ENCODE measurements at places on chromosomes 13 and 19.

- no peak for DNase-seq
Measured at GRCh38 chr13:29543230-29544215, 52.0 kb downstream of the SLC7A1 start.

DNA sequence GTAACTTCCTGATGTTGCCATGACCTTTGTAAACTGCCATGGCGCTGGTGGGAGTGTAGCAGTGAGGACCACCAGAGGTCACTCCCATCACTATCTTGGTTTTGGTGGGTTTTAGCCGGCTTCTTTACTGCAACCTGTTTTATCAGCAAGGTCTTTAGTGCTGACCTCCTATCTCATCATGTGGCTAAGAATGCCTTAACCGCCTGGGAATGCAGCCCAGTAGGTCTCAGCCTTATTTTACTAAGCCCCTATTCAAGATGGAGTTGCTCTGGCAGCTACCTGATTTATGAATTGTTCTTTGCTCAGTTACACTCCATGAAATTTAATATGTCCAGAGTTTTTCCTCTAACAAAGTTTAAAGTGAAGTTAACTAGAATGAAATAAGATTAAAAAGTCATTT, 4.6 kb upstream of the EPS15L1 start:
- no peak for DNase-seq

DNA sequence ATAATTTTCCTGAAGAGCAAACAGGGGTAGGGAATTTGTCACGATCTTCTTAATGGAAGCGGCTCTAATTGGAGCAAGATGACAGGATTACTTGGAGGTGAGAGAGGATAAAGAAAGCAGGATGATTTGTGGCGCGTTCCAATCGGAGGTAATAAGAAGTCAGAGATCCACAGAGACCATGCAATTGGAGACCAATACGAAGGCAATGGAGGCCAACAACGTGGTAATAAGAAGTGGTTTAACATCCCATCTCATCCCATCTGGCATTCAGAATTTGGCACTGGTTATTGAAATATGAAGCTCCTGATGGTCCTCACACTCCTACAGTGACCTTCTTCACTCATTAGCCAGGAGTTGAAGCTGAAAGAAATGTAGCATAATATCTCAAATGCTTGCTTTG, 130.6 kb downstream of the DLEU7 start:
- no peak for DNase-seq

GRCh38 chr13:78657699-78658629, 991 bp downstream of the OBI1 start:
- no peak for DNase-seq

GRCh38 chr19:48650974-48651682, 5.1 kb upstream of the CA11 start:
- DNase-seq = no peak

GRCh38 chr13:109941221-109941620, 154.8 kb upstream of the IRS2 start:
- DNase-seq = no peak

DNA sequence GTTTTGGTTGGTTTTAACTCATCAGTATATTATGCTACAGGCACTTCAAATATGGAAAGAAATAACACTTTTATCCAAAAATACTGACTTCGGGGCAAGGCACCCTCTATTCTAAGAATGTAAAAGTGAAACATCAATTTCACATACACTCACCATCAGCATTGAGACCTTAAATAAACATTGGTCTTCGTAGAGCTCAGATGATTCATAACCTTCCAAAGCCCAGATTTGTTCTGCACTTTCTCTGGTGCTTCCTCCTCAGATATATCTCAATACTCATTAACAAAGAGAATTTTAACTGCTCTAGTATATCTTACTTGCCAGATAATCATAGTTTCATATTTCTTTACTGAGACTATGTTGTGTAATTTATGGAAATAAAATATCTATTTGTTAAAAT, 794.3 kb downstream of the LIG4 start:
- no peak for DNase-seq

GRCh38 chr19:29372461-29372860, 153.3 kb upstream of the VSTM2B start:
- no peak for DNase-seq

- no peak for DNase-seq
Measured at GRCh38 chr19:39813264-39813993, 20.5 kb downstream of the DYRK1B start.

DNA sequence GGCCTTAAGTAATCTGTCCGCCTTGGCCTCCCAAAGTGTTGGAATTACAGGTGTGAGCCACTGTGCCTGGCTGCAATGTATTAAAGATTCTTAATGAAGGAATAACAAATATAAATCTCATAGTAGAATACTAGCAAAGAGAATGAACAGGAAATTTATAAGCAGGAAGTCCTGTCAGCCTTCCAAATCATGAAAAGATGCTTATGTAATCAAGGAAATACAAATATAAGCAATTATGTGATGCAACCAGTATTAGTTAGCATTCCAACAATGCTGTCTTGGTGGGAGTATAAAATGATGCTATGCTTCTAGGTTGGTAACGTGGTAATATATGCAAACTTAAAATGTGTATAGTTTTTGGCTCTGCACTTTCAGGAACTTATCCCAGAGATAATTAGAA, 133.8 kb downstream of the PDS5B start:
- no peak for DNase-seq

GRCh38 chr13:91346062-91346461, 1.4 kb upstream of the MIR17HG start:
- DNase-seq = no peak

- no peak for DNase-seq
Measured at GRCh38 chr19:8158411-8159074, 9.2 kb upstream of the FBN3 start.

GRCh38 chr19:4803736-4804695, 12.5 kb downstream of the FEM1A start:
- DNase-seq = no peak

DNA sequence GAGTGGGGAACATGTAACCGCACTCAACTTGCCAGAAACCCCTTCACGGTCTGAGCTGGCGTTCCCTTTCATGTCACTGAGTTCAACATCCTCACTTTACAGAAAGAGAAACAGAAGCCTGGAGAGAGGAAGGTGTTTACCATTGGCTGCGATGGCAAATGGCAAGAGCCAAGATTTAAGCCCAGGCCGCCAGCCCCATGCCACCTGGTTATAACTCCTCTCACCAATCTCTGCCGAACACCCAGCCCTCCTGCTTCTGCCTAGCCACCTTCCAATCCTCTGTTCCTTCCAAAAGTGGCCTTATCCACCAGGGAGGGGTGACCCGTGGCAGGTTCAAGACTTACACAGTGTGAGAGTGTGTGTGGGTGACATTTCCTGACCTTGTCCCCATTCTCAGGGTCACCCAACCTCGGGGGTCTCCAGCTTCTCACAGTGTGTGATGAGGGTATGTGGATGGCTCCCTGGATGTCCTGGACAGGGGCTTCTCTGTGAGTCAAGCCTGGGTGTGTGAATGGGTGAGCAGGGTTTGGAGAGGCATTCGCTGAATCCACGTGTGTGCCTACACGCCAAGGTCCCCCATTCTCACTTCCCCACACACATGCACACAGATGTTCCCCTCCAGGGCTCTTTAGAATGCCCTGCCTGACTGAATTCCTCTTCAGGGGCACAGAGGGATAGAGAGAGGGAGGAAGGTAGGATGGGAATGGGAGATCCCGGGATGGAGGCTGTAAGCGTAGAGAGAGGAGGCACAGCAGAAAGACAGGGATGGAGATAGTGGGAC, 1.2 kb downstream of the CADM4 start:
- DNase-seq = no peak

DNA sequence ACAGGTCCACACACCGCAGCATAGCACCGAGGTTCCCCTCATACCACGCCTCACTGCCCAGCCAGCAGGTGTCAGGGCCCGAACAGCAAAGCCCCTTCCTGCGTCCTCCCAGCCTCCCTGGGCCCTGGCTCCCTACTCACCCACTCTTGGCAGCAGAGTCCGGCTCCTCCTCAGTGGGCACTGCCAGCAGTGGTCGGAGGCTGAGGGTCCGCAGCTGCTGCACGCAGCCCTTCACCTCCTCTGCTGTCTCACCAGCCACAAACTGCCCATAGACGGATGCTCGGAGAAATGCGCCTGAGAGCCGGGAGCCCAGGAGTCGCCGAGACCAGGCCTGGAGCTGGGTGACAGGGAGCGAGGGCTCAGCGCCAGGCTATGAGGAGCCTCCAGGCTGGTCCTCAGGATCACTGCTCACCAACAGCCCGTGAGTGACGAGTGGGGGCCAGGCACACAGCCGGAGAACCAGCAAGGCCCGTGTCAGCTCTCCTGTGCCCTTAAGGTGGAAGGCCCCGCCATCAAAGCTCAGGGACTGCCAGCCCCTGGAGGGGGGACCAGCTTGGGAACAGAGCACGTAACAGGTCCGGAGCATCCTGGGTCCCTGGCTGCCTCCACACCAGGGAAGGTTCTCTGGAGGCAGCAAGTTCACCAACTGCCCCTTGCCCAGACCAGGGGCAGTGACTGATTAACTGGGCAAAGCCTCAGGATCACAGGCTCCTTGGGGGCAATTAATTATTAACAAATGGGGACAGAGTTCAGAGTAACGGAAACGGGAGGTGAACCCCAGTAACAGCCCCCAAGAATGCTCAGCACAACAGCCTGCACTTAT, at the start of gene PRODH2:
Gene PRODH2, minus strand, starts transcription at position 626 of the 823 bp plus-strand sequence. Its CDS starts 40 bp downstream, at position 586.
- DNase-seq = no peak

- DNase-seq = no peak
Measured at GRCh38 chr13:111388851-111389500, 68.5 kb downstream of the TEX29 start.

DNA sequence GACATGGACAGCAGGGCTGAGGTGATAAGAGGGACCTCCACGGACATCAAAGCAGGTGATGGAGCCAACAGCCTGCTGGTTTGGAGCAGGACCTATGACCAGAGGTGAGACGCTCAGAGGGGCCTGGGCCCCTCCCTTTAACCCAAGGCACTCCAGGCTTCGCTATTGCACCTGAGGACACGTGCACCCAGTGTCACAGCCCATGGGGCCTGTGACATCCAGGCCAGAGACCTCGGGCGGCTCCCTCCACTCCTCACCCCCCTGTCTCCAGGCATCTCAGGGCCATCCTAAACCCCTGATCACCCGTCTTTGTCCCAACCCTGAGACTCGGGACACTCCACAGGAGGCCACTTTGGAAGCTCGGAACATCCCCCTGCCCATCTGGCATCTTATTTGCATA, 12.9 kb downstream of the ADGRE5 start:
- no peak for DNase-seq

DNA sequence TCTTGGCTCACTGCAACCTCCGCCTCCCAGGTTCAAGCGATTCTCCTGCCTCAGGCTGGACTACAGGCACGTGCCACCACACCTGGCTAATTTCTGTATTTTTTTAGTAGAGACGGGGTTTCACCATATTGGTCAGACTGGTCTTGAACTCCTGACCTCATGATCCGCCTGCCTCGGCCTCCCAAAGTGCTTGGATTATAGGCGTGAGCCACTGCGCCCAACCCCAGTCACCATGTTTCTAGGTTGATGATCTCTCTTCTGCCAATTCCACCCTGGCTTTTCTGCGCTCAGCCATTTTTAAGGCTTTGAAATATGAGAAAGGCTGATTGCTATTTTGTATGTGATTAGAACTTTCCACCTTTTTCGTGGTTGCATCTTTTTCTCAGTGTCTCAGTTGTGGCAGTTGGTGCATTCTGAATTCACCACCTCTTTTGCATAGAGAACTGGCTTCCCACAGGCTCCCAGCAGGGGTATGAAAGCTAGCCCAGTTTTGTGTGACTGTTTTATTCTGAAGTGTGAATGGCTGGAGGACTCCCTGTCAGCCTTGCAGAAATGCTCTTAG, 15.5 kb downstream of the CEACAM1 start:
- DNase-seq = no peak

GRCh38 chr13:70042193-70042592, 65.4 kb upstream of the ATXN8OS start:
- DNase-seq = no peak

GRCh38 chr19:4537953-4538600, 1.8 kb downstream of the LRG1 start:
- DNase-seq = no peak

GRCh38 chr13:49869519-49869918, 66.6 kb downstream of the SPRYD7 start:
- DNase-seq = no peak

DNA sequence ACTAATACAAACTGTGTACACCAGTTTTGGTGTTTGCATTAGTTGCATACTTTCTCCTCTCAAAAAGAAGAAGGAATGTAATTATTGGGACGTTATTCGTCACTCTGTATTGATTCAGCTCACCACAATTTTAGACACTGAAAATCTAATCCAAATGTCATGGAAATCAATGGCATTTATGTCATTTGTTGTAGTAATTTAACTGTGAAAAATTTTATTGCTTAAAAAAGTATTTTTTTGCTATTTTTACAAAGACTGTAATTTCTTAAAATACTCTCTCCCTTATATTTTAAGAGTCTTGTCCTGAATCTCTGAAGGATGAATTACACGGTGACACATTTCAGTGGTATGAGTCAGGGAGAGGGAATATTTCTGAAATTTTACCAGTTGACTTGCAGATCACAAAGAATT, 2117.6 kb downstream of the PCDH9 start:
- DNase-seq = no peak

- no peak for DNase-seq
Measured at GRCh38 chr19:41939861-41940730, 11.8 kb upstream of the ERFL start.

DNA sequence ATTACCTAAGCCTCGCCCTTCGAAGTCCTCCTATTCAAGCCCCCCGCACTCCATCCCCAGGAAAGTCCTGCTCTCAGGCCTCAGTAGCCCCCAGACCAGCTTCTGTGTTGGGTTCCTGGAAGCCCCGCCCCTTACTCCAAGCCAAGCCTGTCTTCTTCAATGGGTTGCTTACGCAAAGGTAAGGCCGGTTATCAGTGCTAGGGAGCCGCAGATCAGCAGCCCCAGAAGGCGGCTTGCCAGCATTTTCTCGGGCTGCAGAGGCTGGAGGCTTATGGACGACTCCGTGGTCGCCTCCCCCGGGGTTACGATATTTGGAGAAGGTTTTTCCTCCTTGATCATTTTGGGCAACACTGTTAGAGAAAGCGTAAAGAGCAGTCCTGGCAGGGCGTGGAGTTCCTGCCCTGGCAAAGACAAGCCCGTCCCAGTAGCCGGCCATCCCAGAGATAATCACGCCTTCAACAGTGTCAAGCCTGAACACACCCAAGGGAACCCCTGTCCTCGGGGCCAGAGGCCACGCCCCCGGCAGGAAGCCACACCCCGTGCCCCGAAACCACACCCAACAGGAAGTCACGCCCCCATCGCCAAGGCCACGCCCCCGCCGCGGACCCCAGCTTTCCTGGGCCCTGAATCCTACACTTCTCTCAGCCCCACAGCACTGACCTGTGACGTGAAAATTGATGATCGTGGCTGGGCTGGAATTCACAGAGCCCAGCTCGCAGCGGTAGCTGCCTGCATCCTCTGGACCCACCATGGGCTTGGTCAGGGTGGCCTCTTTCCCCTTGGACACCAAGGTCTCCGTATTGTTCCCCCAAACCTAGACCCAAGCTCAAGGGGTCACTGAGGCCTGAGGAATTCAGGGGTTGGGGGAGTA, 954 bp upstream of the RASIP1 start:
- peak; percentile 12 for DNase-seq

GRCh38 chr13:109698779-109699178, 87.6 kb downstream of the IRS2 start:
- DNase-seq = no peak

GRCh38 chr13:25295701-25296100, 5.7 kb upstream of the NUP58 start:
- DNase-seq = no peak
